ENCODE measurements at places on chromosomes 6 and 20. TPM values are rescaled to one million over a fixed set of nuclear protein-coding genes. Genes with fewer than 3 reads are reported as not detected.

CALHM5 gene
- 2.8 TPM for total RNA-seq

FLRT3 gene
- total RNA-seq = 0.65 TPM

YIPF3 gene
- total RNA-seq = 70.7 TPM

SCGN gene
- total RNA-seq = 3.2 TPM

UST gene
- total RNA-seq = 4.6 TPM

PI3 gene
- not detected for total RNA-seq

Measured in right cardiac atrium (tissue), 5 donors.